ENCODE measurements at places on chromosomes 5 and 9.
A peak's percentile ranks its signal among the peaks of the same experiment; 100 is the strongest.

GRCh38 chr5:111635916-111636570, 121.0 kb downstream of the NREP start:
- DNase-seq: no peak

DNA sequence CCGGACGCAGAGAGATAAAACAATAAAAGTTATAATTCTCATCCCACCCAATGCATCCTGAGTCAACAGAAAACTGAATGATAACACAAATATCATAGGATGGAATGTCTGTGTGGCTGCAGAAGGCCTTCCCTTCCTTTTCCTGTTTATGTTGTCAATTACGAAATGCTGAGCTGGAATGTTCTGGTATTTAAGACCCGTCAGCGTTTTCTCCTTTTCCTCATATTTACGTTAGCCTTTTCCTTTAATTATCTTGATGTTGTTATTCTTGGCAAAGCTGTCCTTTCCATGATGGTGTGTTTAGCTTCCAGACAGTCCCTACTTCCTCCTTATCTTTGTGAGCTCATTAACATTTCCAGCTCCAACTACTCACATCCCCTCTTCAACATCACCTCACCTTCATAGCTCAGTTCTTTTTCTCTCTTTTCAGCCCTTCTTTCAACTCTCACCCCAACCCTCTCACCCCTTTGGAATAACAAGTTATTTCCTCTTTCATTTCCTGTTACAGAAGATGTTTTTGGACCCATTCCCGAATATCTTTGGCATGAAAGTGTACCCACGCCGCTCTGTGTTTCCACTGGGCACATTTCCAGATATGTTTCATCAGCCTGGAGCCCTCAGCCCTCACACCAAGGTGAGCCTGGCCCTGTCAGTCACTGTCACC, 221.6 kb downstream of the NR2F1-AS1 start:
- no peak for DNase-seq

DNA sequence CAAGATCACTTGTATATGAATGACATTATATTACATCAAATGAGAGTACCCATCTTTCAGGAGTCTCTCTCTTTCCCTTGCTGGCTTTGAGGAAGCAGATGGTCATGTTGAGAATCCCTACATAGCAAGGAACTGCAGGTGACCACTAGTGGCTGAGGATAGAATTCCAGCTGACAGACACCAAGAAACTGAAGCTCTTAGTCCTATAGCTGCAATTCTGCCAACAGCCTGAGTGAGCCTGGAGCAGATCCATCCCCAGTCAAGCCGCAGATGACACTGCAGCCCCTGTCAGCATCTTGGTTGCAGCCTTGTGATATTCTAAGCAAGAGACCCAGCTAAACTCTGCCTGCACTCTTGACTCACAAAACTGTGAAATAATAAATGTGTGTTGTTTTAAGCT, 531.5 kb downstream of the CSNK1G3 start:
- no peak for DNase-seq

- DNase-seq: no peak
These were observed 124.8 kb upstream of the IRX4 start for GRCh38 chr5:2007496-2007877.

DNA sequence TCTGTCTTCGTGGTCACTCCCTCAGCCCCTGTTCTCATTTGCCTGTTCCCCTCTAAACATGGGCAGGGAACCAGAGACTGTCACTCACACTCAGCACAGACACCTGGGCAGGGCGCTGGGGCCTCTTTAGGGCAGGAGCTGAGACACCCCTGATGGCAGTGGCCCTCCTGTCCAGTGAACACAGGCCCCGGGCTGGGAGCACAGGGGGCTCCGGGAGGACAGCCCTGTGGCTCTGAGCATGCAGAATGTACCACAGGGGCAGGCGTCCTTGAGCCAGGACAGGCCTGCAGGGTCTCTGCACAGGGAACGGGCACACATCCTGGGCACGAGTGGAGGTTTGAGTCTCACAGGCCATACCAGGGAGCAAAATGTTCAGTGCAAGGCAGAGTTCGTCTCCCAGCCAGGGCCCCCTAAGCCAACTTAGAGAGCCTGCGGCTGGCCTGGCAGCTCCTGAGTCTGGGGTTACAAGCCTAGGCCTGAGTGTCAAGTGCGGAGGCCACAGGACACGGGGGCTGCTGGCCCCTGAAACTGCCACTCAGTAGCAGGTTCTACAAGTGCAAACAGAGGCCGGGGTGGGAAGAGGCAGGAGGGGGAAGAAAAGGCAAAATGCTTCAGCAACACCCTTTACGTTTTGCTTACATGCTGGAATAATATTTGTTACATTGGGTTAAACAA, 55.9 kb upstream of the NKD2 start:
- no peak for DNase-seq

DNA sequence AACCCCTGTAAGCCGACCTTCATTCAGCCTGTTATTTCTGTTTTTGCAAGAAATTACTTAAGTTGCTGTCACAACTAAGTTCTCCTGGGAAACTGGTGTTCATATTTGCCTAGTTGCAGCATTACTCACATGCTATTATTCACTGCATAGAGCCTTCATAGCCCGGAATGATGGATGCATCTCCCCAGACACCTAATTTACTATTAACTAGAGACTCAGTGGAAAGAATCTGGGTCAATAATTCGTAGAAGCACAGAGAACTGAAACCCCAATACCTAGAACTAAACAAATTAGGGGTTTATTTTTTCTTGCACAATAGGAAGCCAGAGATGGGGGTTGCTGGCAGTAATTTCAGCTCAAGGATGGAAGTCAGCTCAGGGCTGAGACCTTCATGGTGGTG, 45.7 kb upstream of the FAM170A start:
- DNase-seq: no peak

GRCh38 chr5:137828180-137828579, 39.5 kb upstream of the MYOT start:
- no peak for DNase-seq

DNA sequence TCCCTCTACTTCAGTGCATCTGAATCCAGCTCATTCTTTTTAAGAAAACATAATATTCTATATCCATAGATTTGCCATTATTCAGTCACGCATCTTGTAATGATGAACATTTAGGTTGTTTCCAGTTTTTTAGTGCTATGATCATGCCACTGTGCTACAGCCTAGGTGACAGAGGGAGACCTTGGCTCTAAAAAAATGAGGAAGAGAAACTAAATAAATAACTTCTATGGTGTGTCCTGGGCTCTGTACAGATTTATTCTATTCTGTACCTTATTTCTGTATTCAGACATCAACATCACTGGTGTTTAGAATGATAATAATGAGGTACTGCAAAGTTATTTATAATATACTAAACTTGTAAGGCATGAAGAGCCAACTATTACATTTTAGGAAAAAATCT, 45.9 kb downstream of the PDE8B start:
- no peak for DNase-seq

DNA sequence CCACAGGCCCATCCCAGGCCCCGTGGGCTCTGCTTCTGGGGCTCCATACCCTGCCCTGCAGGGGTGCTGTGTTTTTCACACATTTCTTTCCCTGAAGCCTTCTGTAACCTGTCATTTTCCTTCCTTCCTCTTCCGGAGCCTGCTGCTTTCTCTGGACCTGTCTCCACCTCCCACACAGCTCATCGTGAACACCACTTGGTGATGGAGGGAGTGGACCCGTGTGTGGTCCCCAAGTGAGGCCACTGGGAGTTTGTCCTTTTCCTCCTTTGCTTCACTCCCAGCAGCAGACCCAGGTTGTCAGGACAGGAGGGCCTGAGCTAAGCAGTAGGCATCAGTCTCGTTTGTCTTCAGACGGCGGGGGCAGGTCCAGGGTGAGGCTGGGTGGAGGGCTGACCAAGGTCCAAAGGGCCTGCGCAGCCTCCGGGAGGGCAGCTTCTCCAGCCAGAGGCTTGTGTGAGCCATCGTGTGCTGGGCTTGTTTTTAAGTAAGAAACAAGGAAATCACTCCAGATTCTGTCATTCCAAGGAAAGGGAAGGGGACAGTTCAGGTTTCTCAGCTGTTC, 5.8 kb upstream of the POMT1 start:
- no peak for DNase-seq

DNA sequence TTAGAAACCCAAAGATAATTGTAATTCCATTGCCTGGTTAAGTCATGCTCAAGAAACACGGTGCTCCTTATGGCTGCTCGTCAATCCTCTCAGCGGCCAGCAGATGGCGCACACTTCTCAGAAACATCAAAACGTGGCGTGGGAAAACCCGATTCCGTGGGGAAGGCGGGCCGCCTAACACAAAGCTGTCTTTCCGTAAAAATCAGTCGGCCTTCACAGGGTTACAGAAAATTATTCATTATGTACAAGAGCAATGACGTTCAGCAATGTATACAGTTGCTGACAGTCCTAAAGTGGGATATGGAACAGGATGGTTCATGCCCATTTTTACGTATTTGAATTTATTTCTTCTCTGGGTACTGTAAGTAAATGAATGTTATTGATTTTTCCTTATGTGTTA, 83.5 kb downstream of the PDE4D start:
- DNase-seq: peak; percentile 59

All from stimulated activated CD4-positive, alpha-beta T cell treated with anti-CD3 and anti-CD28 coated beads, Interleukin-2, amount 100 ng/mL, for 48 hours (primary cell).